Esophagus squamous epithelium (tissue), 5 donors: ENCODE measurements at places on chromosomes 6 and 20. TPM values are rescaled to one million over a fixed set of nuclear protein-coding genes. Genes with fewer than 3 reads are reported as not detected.

The LCA5 gene
- total RNA-seq, result 3.6 TPM

The TEAD3 gene
- total RNA-seq, result 33.5 TPM

The SLC2A10 gene
- 3.1 TPM for total RNA-seq

The ABRACL gene
- total RNA-seq, result 81.6 TPM

The MLN gene
- total RNA-seq, result not detected

The SIRPB2 gene
- total RNA-seq, result 5.9 TPM

The DNAH8 gene
- total RNA-seq, result not detected

The DSP gene
- total RNA-seq, result 712 TPM

The FAM184A gene
- total RNA-seq, result 1.3 TPM

DNA sequence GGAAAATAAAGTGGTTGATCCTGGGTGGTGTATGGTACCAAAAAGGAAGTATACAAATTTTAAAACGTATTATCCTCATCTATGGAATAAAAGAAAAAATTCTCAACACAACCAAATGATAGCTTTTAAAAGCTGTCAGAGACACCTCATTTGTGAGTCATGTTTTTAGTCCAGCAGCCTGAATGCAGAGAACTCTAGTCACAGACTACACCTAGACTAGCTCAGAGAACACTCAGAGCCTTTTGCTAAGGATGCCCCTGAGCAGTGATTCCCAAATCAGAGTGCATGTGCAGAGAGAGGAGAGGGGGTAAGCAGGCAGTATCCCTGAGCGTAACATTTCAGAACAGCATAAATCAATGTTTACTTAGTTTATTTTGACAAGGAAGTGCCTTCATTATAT is 809.3 kb downstream of the HACE1 start:
- H3K4me3 ChIP-seq, result no peak overlapping the region
- no peaks in the 10 kb centered on the region for H3K27me3 ChIP-seq
- no peak overlapping the region for H3K27ac ChIP-seq

- no peak overlapping the region for H3K4me3 ChIP-seq
- no peaks in the 10 kb centered on the region for H3K27me3 ChIP-seq
- no peak for DNase-seq
- no peaks in the 10 kb centered on the region for H3K4me1 ChIP-seq
Measured at GRCh38 chr6:120496661-120497060, 837.6 kb downstream of the TBC1D32 start.

DNA sequence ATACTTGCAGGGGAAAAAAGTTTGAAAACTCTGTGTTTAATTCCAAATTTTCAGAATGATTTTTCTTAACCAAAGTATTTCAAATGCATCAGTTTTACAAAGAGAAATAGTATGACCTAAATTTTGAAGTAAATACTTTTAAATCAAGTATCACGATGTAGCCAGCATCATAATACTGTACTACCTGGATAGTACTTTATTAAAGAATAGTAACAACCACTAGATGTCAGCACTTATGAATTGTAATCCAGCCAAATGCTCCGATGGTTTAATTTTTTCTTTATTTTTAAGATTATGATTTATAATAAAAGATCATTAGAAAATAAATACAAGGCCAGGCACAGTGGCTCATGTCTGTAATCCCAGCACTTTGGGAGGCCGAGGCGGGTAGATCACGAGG is 37.2 kb upstream of the HACE1 start:
- no peaks in the 10 kb centered on the region for H3K4me1 ChIP-seq
- no peaks in the 10 kb centered on the region for H3K27me3 ChIP-seq
- no peak for DNase-seq
- no peaks in the 10 kb centered on the region for H3K36me3 ChIP-seq

DNA sequence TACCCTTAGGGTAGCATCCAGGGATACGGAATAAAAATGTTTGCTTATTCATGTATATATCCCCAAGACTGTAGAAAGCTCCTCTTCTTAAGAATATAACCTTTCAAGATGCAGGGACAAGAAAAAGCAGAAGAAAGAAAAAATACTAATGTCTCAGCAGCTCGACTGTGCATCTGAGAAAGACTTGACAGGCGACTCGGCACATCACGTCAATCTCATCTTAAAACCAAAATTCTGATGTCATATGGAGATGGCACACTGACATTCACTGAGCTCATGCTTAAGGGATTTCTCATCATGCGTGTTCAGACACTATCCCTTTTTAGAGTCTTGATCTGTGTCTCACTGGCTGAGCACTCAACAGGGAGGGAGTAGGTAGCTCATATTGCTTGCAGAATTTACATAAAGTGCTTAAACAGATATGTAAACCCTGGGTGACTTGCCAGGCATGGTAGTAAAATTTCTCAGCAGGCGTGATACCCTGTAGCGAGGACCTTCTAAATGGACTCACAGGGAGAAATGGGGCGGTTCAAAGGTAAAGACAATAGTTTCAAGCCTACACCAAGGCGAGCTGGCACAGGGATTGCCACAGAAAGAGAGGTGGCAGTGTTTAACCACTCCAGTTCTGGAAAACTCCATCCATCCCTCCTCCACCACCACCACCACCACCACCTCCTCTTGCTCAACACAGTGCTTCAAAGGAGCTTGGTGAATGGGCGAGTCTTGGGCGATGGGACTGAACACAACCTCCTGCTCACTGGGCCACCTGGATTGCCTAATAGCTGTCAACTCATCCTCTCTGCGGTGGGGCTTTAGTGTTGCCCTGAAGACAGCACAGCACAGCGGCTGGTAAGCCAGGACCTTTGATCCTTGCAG is 330.5 kb downstream of the TFAP2A start:
- DNase-seq, result no peak
- H3K27ac ChIP-seq, result no peak overlapping the region
- no peaks in the 10 kb centered on the region for H3K27me3 ChIP-seq
- H3K4me1 ChIP-seq, result no peaks in the 10 kb centered on the region
- H3K36me3 ChIP-seq, result no peaks in the 10 kb centered on the region
- H3K4me3 ChIP-seq, result no peak overlapping the region

GRCh38 chr6:29590218-29590808 is 5.4 kb downstream of the OR2H2 start:
- DNase-seq, result no peak
- no peaks in the 10 kb centered on the region for H3K27me3 ChIP-seq
- no peak overlapping the region for H3K4me3 ChIP-seq
- no peak overlapping the region for H3K27ac ChIP-seq

DNA sequence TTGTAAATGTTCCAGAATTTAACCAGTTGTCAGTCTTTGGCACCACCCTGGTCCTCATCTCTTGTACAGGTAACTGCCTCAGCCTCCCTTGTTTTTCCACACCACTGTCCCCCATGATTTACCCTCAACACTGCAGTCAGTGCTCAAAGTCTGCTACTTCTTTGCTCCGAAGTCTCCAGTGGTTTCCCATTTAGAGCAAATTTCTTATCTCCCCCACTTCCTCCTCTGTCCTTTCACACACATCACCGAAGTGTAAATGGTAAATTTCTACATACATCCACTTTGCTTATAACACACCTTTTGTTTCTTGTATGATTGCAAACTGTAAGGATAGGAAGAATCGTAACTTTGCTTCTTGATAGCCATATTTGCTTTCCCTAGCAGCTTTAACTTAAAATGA is 115.3 kb downstream of the JARID2 start:
- H3K36me3 ChIP-seq, result no peaks in the 10 kb centered on the region
- no peak overlapping the region for H3K4me3 ChIP-seq

DNA sequence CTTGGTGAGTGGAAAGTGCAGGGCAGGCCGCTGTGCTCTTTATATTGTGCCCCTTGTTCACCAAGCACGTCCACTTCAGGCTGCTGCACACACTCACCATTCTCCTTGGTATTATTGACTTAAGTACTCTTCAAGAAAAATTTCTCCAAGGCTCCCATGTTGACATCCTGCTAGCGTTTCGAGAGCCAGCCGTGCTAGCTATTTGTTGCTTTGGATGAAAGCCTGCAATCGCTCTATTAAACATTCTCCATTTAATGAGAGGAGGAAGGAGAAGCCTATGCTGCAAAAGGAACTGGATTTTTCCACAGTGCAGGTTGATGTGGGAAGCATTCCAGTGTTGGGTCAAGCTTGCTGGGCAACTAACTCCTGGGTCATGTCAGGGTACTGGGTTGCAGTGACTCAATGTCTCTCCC is 113.5 kb downstream of the CD83 start:
- H3K27me3 ChIP-seq, result no peaks in the 10 kb centered on the region

GRCh38 chr6:167947716-167948115 is 49.8 kb upstream of the KIF25 start:
- no peaks in the 10 kb centered on the region for H3K27me3 ChIP-seq
- no peaks in the 10 kb centered on the region for H3K4me1 ChIP-seq
- H3K4me3 ChIP-seq, result no peak overlapping the region
- DNase-seq, result no peak

DNA sequence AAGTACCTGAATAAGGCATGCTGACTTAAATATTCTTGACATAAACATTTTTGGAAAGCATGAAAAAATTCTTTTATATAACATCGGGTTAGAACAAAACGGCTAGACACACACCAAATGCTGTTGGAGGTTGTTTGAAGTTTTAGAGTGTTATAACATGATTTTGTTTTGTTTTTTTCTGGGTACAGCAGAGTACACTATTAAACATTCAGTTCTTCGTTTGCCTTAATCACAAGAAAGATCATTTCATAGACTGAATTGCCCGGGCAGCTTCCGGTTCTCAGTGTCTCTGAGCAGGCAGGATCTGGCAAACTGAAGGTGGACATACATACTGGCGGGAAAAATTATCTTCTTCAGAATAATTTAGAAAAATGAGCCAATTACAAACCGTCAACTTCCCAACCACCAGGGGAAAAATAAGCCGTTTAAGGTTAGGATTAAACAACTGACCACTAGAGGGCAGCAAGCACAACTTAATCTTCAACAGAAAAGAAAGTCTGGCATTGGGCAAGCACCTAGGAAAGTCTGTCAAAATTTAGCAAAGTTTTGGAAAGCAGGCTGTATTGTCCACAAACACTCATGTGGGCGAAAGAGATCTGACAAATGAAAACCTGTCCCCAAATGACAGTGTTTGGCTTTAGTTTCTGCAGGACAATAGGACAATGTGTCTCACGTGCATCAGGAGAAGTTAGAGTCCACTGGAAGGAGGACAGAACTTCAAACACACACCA is 15.0 kb downstream of the ZNF217 start:
- DNase-seq, result peak; percentile 11
- peak overlapping the region; percentile 72 for H3K27ac ChIP-seq
- peaks cover 36% of the 10 kb centered on the region for H3K4me1 ChIP-seq
- H3K27me3 ChIP-seq, result no peaks in the 10 kb centered on the region

DNA sequence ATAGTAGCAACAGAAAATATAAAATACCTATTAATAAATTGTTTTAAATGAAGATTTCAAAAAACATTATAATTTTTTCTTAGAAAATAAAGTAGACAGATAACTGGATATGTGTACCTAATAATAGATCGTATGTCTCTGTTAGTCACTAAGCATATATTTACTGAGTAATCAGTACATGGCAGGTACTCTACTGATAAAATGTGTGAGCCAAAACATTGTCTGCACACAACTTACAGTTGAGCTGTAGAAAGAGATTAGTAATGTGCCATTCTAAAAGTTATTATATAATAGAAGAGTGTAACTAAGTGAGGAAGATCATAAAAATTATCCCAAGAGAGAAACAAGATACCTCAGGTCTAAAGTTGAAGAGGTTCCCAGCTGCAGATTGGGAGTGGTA is 929.9 kb upstream of the EPHA7 start:
- no peaks in the 10 kb centered on the region for H3K4me1 ChIP-seq
- H3K36me3 ChIP-seq, result no peaks in the 10 kb centered on the region
- H3K27ac ChIP-seq, result no peak overlapping the region
- H3K27me3 ChIP-seq, result no peaks in the 10 kb centered on the region

DNA sequence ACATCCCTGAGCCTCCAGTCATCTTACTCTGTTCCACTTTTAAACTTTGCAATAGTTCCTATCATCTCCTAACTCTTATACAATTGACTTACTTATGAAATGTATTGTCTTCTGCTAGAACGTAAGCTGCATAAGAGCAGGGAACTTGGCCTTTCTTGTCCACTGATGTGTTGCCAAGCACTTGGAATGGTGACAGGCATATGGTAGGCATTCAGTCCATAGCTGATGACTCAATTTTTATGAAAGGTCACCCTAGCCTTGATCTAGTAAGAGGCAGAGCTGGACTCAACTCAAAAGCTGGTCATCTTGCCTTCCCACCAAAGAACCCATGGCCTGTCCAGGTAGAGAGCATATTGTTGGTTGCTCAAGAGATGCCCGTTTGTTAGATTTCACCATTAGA is 82.4 kb upstream of the FAM184A start:
- H3K27me3 ChIP-seq, result no peaks in the 10 kb centered on the region
- H3K27ac ChIP-seq, result no peak overlapping the region
- H3K36me3 ChIP-seq, result no peaks in the 10 kb centered on the region
- H3K4me3 ChIP-seq, result no peak overlapping the region

DNA sequence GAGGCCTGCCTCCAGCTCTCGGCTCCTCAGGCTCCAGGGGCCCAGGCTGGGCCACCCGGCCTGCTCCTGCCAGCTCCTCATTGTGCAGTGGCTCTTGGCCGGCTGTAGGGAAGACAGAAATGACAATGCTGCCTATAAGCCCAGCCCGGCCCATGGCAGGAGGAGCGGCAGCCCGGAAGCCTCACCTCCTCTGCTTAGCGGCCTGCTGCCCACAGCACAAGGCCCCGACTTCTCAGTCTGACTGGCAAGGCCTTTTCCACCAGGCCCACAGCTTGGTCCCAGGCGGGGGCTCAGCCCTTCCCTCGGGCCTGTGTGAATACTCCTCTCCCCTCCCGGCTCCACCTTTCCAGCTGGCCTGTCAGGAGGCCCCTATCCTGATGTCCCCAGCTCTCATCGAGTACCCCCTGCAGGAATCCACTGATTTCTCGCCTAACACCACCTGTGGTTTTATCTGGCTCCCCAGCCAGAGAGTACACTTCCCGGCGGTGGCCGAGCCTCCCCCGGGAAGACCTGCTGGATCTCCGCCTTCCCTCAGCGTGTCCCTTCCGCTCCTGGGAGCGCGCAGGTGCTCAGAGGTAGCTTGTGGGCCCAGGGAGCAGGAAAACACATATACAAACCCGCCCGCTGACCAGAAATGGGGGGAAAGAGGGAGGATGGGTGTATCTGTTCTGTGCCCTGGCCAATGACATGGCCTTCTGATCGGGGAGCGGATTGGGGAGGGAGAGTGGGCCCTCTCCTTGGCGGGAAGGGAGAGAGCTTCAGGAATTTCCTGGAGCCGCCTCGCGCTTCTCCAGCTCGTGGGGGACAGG is 963 bp downstream of the DDRGK1 start:
- peak overlapping the region; percentile 92 for H3K4me3 ChIP-seq
- H3K36me3 ChIP-seq, result peaks cover 15% of the 10 kb centered on the region
- H3K4me1 ChIP-seq, result peaks cover 13% of the 10 kb centered on the region
- H3K27ac ChIP-seq, result peak overlapping the region; percentile 93
- DNase-seq, result no peak
- H3K27me3 ChIP-seq, result no peaks in the 10 kb centered on the region

DNA sequence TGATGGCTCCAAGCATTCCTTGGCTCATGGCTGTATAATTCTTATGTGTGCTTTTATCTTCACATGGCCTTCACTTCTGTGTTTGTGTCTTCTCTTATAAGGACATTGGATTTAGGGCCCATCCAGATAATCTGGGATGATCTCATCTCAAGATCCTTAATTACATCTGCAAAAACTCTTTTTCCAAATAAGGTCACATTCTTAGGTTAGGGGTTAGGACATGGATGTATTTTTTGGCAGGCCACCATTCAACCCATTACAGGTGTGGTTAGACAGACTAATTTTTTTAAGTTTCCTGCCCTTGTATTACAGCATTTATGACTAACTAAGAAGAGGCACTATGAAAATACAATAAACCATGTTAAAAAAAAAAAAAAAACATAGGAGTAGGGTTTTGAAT is 254.0 kb downstream of the TPBG start:
- no peaks in the 10 kb centered on the region for H3K4me1 ChIP-seq
- no peak overlapping the region for H3K4me3 ChIP-seq
- H3K27me3 ChIP-seq, result no peaks in the 10 kb centered on the region
- no peak for DNase-seq
- no peak overlapping the region for H3K27ac ChIP-seq

GRCh38 chr20:40957265-40957760 is 71.3 kb upstream of the TOP1 start:
- no peaks in the 10 kb centered on the region for H3K4me1 ChIP-seq
- no peaks in the 10 kb centered on the region for H3K36me3 ChIP-seq
- no peak overlapping the region for H3K27ac ChIP-seq
- no peak overlapping the region for H3K4me3 ChIP-seq
- DNase-seq, result no peak
